ENCODE measurements at places on chromosomes 2 and 18.

GRCh38 chr18:5456577-5457461, 87.0 kb downstream of the EPB41L3 start:
- peak; percentile 10 for DNase-seq

- no peak for DNase-seq
Measured at GRCh38 chr2:49335546-49335945, 181.2 kb upstream of the FSHR start.

DNA sequence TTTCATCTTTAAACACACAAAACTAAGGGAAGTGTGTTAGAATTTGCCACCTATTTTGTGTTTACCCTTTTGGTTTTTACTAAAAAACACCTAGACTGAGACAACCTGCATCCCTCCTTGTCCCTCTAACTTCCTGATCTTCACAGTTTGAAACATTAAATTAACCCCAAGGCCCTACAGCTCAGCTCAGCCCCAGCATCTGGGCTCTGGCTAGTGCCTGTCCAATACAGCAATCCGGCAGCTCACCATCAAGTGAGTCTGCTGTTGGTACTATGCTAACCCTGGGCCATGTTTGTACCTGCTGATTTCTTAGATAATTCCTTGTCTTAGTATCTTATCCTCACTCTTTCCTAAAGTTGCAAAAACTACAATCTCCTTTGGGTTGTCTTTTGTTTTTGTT, 162.4 kb downstream of the DSEL start:
- DNase-seq: no peak

DNA sequence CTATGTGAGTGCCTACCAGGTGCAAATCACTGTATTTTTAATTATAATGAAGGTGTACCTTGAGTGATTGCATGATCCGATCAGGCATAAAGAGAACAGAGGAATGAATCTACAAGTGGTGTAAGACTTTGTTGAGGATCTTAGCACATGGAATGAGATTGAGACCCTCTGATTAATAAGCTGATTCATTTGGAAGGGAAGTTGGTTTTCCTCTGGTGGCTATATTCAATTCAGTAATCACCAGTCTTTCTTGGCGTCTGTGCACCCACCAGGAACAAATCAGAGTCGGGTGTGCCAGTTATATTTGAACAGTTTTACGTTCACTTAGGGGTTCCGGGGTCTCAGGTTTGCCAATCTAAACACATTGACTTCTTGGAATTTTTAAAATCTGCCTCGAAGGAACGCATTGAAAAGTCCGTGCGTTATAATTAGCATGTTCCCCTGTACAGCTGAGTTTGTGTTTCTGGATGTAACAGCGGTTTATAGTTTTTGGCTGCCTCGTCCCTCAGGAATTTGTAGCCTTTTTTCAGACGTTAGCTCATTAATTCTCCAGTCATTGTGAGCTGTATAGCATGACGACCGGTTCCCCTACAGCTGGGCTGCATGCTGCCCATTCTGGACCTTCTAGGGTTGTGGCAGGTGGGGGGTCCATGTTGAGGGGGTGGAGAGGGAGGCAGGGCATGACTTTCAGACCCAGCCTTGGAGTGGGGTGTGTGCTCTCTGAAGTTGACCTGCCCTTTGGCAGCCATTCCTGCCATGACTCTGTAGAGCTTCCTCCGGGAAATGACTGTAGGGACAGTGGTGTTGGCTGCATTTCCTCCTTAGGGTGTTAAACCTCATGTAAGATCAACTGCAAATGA, 20.3 kb downstream of the MYO1B start:
- no peak for DNase-seq

DNA sequence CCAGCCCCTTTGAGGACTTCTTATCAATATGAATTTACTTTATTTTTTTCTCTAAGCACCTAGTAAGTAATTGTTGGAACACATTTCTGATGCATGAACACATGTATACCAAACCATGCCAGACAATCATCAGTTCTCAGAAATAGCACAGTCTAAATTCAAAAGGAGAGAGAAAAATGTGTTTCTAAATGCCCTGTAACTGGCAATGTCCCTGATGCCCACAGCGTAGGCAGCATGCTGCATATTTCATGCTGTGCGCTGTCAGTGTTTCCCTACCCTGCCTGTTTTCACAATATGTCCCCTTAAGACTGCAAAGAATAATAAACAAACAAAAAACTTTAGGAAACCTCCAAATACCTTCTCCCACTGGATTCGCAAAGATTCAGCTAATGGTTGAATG, 881.0 kb upstream of the CHAC2 start:
- DNase-seq: no peak

Measured in T-cell (primary cell).